ENCODE measurements at places on chromosomes 11 and 22.

- peak; percentile 53 for DNase-seq
Observed at GRCh38 chr11:44269369-44270351, 40.3 kb downstream of the ALX4 start.

DNA sequence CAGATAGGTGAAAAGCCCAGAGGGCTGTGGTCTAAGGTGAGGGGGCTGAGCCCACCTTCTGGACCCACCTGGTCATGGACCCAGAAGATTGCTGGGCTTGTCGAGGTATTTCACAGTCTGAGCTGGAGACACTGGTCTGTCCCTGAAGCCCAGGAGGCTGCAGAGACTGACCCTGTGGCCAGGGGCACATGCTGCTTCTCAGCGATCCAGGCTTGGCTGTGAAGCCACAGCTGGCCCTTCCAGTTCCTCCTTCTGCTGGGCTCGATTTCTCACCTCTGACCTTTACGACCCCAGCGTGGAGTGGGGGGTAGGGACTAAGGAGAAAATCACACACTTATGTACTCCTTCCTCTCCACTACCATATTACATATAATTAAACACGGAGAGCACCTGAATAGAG is 88.5 kb downstream of the NECTIN1 start:
- no peak for DNase-seq

GRCh38 chr22:40509401-40510134 is 127.0 kb downstream of the MRTFA start:
- DNase-seq = no peak

GRCh38 chr11:67027943-67028542 is 5.1 kb downstream of the SYT12 start:
- DNase-seq = no peak

GRCh38 chr11:44006917-44007361 is 40.8 kb upstream of the ACCSL start:
- DNase-seq = no peak

DNA sequence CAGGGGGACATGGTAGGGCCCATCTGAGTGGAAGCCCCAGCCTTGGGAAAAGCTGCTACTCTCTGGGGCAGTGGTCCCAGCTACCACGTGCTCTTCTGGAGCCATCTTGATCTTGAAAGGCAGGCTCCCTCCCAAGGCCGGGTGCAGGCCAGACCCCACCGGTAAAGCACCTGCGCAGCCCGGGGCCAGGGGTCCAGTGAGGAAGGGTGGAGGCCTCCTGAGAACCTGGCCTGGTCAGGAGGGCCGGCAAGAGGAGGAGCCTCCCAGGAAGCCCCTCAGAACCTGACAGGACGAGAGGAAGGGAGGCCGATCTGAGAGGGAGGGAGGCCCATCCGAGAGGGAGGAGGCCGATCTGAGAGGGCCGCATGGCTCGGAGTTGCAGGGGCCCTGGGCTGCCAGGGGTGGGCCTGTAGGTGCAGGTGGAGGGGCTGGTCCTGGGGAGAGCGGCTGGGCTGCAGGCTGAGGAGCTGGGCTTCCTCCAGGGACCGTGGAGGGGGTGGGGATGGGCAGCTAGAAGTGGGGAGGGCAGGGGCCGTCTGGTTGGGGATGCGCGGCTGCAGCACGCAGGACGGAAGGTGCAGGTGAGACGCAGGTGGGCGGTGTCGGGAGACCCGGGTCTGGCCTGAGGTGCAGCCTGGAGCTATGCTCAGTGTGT is 529 bp downstream of the GRAMD4 start:
- DNase-seq = no peak

GRCh38 chr11:2290351-2290841 is 11.3 kb downstream of the C11orf21 start:
- no peak for DNase-seq

- no peak for DNase-seq
Observed at GRCh38 chr11:132464939-132465338, 1067.4 kb downstream of the OPCML start.

- no peak for DNase-seq
Observed at GRCh38 chr22:20671409-20672081, 102.4 kb upstream of the SERPIND1 start.

DNA sequence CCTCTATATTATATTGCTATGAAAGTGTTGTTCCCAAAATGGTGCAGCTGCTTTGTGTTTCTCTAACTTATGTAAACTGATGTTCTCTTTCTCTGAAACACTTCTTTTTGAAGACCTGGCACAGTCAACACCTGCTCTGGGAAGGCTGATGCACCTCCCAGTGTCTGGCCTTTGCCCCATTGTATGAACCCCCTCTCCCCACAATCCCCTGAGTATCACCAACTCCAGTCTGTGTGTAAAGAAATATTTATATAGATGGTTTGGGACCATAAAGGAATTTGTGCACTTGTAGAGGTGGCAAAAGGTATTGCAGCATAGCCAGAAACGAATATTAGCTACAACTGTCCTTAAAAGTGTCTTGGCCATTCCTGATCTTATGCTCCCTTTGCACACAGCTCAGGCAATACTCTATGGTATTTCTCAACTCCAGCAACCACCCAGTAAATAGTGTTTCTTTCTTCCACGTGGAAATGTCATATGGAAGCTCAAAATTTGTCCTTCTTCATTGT is 365.2 kb upstream of the DDI1 start:
- no peak for DNase-seq

GRCh38 chr22:50298937-50299784 is 8.3 kb downstream of the PLXNB2 start:
- no peak for DNase-seq

GRCh38 chr22:42620084-42620483 is 5.4 kb upstream of the POLDIP3 start:
- DNase-seq = no peak

- no peak for DNase-seq
Observed at GRCh38 chr22:48677621-48678020, 1150.1 kb downstream of the BRD1 start.

DNA sequence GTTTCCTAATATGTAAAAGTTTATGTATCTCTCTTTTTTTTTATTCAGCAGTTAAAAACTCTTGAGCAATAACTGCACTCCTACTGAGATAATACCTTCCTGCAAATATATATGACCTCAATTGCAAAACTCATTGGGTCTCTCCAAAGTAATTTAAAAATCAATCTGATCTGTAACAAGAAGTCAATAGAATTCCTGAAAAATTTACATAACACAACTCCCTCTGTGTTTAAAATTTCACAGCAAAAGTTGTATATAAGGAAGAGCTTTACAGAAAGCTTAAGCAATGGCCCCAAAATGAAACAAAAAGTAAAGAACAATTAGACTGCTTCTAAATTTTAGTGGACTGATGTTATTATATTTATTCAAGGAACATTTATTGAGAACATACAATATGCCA is 313.4 kb downstream of the DLG2 start:
- DNase-seq = no peak

DNA sequence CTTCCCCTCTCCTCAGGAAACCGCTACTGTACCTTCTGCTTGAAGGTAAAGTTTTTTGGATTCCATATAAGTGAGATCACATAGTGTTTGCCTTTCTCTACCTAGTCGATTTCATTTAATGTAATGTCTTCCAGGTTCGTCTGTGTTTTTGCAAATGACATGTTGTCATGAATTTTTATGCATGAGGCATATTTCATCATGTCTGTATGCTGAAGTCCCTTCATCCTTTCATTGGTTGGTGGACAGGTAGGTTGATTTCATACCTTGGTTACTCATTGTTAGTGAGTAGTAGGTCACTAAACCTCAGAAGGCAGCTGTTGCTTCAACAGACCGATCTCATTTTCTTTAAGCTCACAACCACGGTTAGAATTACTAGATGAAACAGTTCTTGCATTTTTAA is 60.3 kb downstream of the LRRC74B start:
- DNase-seq = no peak

- peak; percentile 86 for DNase-seq
Observed at GRCh38 chr11:118240999-118241763, 11.0 kb downstream of the MPZL3 start.

DNA sequence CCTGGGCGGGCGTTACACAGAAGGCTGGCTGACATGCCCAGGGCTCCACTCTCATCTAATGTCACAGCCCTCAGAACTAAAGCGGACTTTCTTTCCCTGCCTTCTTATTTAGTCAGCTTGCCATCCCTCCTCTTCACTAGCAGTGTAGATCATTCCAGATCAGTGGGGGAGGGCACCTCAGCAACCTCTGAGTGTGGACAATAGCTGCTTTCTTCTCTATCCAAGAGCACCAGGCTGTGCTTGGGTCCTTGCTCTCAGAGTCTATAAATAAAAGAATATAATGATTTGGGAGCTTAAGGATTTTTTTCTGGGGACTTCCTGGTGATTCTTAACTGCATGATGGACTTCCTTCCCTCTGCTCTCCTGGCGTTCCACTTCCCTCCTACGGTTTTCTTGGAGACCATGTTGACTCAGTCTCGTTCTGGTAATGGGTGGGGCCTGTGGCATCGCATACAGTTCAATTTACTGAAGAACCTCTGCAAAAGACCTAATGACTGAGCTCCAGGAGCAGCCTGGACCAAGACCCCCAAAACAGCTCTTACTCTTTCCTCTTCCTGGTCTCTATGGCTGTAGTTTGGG is 2.9 kb upstream of the HMBS start:
- DNase-seq = no peak

GRCh38 chr11:47977623-47978022 is 2.7 kb upstream of the PTPRJ start:
- no peak for DNase-seq

- DNase-seq = no peak
Observed at GRCh38 chr11:16180868-16181267, 175.5 kb downstream of the SOX6 start.

DNA sequence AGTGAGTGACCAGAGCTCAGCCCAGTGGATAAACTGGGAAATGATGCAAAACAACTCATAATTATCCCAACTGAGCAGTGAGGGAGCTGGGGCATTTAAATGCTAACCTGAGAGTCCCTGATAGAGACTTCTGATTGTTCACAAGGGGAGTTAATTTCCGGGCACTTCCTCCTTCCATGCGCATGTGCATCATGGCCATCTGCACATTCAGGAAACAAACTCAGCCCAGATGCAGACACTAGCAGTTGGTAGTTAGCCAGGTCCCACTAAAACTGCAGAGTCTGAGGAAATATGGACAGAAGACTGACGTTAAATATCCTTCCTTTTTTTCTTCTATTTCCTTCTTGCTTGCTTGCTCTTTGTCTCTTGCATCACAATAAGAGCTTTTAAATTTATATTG is 852.1 kb upstream of the LRRC4C start:
- no peak for DNase-seq

- DNase-seq = no peak
Observed at GRCh38 chr11:6498121-6498520, 1.0 kb downstream of the DNHD1 start.

- DNase-seq = peak; percentile 90
Observed at GRCh38 chr11:64152841-64153691, 12.8 kb downstream of the MACROD1 start.

GRCh38 chr11:129608711-129609110 is 206.9 kb upstream of the TMEM45B start:
- DNase-seq = no peak

- DNase-seq = no peak
Observed at GRCh38 chr11:103453126-103453525, 343.9 kb downstream of the DYNC2H1 start.

- no peak for DNase-seq
Observed at GRCh38 chr22:39468487-39469325, 11.9 kb downstream of the MGAT3 start.

GRCh38 chr11:102121329-102121728 is 11.1 kb downstream of the YAP1 start:
- no peak for DNase-seq

- no peak for DNase-seq
Observed at GRCh38 chr11:67320011-67320410, 16.7 kb downstream of the SSH3 start.

GRCh38 chr11:43223026-43223425 is 88.8 kb upstream of the API5 start:
- no peak for DNase-seq

GRCh38 chr11:15926071-15926470 is 430.3 kb downstream of the SOX6 start:
- no peak for DNase-seq

DNA sequence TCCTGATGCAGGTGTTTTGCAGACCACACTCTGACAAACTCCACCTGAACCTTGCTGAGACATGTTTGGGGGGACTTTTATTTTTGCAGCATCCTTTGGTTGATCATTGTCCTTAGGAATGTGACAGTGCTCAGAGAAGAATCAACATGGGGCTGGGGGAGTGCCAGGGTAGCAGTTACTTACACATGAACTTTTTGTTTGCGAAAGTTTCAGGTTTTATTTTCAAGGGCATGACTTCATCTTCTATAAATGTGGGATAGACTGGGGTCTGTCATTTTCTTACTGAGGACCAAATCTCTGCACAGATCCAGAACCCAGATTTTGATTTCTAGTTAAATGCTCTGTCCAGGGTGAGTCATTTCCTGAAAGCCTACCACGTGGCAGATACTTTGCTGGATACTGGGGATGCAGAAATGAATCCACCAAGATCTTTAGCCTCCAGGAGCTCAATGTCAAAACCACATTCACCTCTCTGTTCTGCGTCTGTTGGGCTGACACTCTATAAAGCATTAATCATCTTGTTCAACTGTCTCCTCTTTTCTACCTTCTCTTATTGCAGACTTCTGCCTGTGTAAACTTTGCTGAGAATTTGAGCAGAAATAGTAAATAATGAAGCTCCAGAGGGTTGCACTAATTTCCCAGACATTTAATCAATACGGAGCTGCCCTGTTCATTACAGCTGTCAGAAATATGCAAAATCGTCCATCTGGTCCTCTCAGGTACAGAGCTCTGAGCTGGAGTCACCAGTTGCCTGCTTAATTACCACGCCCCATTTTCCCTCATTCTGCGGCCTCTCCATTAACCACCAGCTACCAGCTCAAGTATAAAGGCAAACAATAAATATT is 387.9 kb downstream of the MIAT start:
- DNase-seq = no peak

- no peak for DNase-seq
Observed at GRCh38 chr11:115806056-115806455, 301.8 kb upstream of the CADM1 start.

DNA sequence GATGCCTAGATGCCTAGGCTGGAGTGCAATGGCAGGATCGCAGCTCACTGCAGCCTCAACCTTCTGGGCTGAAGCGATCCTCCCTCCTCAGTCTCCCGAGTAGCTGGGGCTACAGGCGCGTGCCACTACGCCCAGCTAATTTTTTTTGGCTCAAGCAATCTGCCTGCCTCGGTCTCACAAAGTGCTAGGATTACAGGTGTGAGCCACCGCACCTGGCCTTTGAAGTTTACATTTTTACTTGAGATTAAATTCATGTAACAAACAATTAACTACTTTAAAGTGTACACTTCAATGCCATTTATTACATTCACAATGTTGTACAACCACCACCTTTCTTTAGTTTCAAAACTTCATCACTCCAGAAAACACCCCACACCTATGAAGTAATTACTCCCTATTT is 3.5 kb upstream of the FOSL1 start:
- DNase-seq = no peak

- no peak for DNase-seq
Observed at GRCh38 chr11:34510673-34511072, 2.9 kb downstream of the ELF5 start.

DNA sequence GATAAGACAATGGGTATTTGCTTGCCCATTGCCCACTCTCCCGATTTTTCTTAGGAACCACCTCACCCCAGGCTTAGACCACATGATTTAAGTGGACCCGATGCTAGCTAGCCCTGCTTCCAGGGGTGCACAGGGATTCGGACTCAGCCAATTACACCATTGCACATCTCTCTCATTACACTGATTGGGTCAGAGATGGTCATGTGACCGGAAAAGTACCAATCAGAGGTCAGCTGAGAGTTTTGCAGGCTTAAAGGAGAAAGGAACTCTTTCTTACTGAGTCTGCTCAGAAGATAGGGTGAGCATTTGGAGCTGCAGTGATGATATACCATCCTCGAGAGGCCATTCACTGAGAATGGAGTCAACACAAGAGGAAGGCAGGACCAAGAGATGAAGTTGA is 12.2 kb upstream of the ANKK1 start:
- no peak for DNase-seq

Measured in activated effector memory CD4-positive, alpha-beta T cell treated with anti-CD3 and anti-CD28 coated beads, Interleukin-2, amount 50 U/mL, for 16 hours (primary cell).